Activated CD4-positive, alpha-beta T cell treated with anti-CD3 and anti-CD28 coated beads for 36 hours (primary cell): ENCODE measurements at places on chromosomes 13 and 19.
A peak's percentile ranks its signal among the peaks of the same experiment; 100 is the strongest.

- no peak for DNase-seq
- H3K4me1 ChIP-seq = no peaks in the 10 kb centered on the region
- H3K27me3 ChIP-seq = no peaks in the 10 kb centered on the region
These were observed 18.2 kb downstream of the ZNF121 start for GRCh38 chr19:9565900-9566705.

- H3K27me3 ChIP-seq = no peaks in the 10 kb centered on the region
- no peak for DNase-seq
- H3K36me3 ChIP-seq = peaks cover 30% of the 10 kb centered on the region
- no peak overlapping the region for H3K27ac ChIP-seq
- H3K4me3 ChIP-seq = no peak overlapping the region
- no peaks in the 10 kb centered on the region for H3K4me1 ChIP-seq
These were observed 30.5 kb downstream of the MTRF1 start for GRCh38 chr13:41232578-41233480.

- H3K4me3 ChIP-seq = no peak overlapping the region
- H3K4me1 ChIP-seq = no peaks in the 10 kb centered on the region
- H3K27ac ChIP-seq = no peak overlapping the region
- H3K27me3 ChIP-seq = peaks cover 8% of the 10 kb centered on the region
These were observed 47.1 kb downstream of the COL4A2 start for GRCh38 chr13:110354123-110354627.

- peaks cover 28% of the 10 kb centered on the region for H3K4me1 ChIP-seq
- H3K27me3 ChIP-seq = no peaks in the 10 kb centered on the region
- no peak overlapping the region for H3K27ac ChIP-seq
- peaks cover 8% of the 10 kb centered on the region for H3K36me3 ChIP-seq
These were observed 86.8 kb downstream of the UBL3 start for GRCh38 chr13:29763436-29764180.

DNA sequence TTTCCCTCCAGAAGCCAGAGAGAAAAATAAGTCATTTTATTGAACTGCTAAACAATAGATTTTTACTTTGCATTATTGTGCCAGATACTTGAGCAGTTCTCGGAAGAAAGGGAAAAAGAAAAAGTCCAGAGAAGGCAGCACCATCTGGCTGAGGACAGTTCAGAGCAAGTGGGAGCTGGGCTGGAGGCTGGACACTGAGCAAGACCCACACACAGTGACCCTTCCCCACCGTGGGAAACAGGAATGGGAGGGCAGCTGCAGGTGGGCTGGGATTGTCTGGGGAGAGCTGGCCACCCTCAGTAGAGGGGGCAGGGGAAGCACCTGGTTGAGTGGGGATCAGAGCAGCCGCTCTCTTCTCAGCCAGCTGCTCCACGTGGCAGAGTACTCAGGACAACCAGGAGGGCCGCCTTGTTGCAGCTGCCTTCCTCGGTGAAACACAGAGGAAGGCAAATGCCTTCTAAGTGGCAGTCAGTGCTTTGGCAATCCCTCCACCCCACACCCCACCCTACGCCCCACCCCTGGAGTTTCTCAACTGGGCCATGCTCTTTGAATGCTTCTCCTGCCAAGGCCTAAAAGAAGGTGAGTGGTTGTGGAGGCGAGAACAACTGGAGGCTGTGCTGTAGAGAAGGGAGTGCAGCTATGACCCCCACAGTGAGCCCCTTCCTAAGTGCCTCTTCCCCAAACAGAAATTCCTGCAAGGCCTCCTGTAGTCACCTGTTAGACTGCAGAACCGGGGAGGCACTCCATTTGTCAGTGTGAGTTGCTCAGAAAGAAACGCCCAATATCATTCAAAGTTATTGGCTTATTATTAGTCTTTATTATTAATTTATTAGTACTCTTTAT, 179.3 kb downstream of the ZIC5 start:
- H3K4me3 ChIP-seq = no peak overlapping the region
- H3K36me3 ChIP-seq = no peaks in the 10 kb centered on the region
- no peaks in the 10 kb centered on the region for H3K27me3 ChIP-seq
- no peaks in the 10 kb centered on the region for H3K4me1 ChIP-seq

- H3K27ac ChIP-seq = no peak overlapping the region
- H3K36me3 ChIP-seq = peaks cover 17% of the 10 kb centered on the region
- H3K4me3 ChIP-seq = peak overlapping the region; percentile 92
- peaks cover 13% of the 10 kb centered on the region for H3K4me1 ChIP-seq
- no peaks in the 10 kb centered on the region for H3K27me3 ChIP-seq
These were observed 446 bp upstream of the ZNF83 start for GRCh38 chr19:52638601-52639000.

GRCh38 chr13:108595436-108596274, 33.8 kb upstream of the MYO16 start:
- H3K27ac ChIP-seq = no peak overlapping the region
- H3K4me3 ChIP-seq = no peak overlapping the region
- H3K4me1 ChIP-seq = no peaks in the 10 kb centered on the region
- no peaks in the 10 kb centered on the region for H3K36me3 ChIP-seq

GRCh38 chr13:70694996-70695715, 586.9 kb upstream of the KLHL1 start:
- DNase-seq = no peak
- H3K4me1 ChIP-seq = no peaks in the 10 kb centered on the region
- H3K36me3 ChIP-seq = no peaks in the 10 kb centered on the region
- H3K27me3 ChIP-seq = no peaks in the 10 kb centered on the region
- H3K4me3 ChIP-seq = no peak overlapping the region

DNA sequence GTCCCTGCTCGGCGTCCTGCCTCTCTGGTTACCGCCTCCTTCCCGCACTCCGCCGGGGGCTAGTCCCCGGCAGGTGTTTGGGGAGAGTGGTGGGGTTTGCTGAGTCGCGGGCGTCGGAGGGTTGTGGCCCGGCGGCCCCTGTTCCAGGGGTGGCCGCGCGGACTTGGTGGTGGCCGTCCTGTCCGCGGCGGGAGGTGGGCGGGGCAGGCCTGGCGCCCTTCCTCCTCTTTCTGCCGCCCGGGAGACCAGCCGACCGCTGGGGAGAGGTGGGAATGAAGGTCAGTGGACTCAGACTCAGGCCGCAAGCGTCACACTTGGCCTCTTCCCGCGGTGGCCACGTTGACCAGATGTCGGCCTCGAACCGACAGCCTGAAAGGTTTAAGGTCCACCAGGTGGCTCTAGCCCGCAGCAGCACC, 61.8 kb downstream of the ZNF723 start:
- no peaks in the 10 kb centered on the region for H3K27me3 ChIP-seq
- H3K4me1 ChIP-seq = no peaks in the 10 kb centered on the region
- H3K4me3 ChIP-seq = no peak overlapping the region
- no peak overlapping the region for H3K27ac ChIP-seq
- DNase-seq = no peak

- H3K4me1 ChIP-seq = no peaks in the 10 kb centered on the region
- no peak for DNase-seq
- H3K36me3 ChIP-seq = no peaks in the 10 kb centered on the region
- H3K27me3 ChIP-seq = no peaks in the 10 kb centered on the region
- H3K4me3 ChIP-seq = no peak overlapping the region
These were observed 126.9 kb downstream of the SPRY2 start for GRCh38 chr13:80214050-80214449.

DNA sequence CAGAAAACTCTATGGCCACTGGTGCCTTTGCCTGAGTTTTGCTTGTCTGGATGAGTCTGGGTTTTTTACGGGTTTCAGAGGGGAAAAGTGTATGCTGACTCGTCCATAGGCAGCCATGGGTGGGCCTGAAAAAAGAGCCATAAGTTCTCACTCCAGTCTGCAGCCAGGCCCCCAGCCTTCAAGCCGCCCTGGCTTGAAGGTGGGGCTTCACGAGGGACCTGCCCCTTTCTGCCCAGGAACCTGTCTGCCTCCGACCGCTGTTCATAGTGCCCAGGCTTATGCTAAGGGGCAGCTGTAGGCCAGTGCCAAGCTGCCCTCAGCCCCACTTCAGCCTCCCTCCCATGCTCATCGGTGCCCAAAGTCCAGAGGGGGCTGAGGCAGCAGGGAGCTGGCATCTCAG, 385.2 kb downstream of the PCDH9 start:
- H3K4me1 ChIP-seq = no peaks in the 10 kb centered on the region
- DNase-seq = no peak
- H3K4me3 ChIP-seq = no peak overlapping the region
- no peak overlapping the region for H3K27ac ChIP-seq

- H3K27me3 ChIP-seq = peaks cover 4% of the 10 kb centered on the region
- no peak overlapping the region for H3K4me3 ChIP-seq
- no peaks in the 10 kb centered on the region for H3K4me1 ChIP-seq
- no peaks in the 10 kb centered on the region for H3K36me3 ChIP-seq
- no peak for DNase-seq
These were observed 229.8 kb upstream of the MAB21L1 start for GRCh38 chr13:35706281-35706680.

DNA sequence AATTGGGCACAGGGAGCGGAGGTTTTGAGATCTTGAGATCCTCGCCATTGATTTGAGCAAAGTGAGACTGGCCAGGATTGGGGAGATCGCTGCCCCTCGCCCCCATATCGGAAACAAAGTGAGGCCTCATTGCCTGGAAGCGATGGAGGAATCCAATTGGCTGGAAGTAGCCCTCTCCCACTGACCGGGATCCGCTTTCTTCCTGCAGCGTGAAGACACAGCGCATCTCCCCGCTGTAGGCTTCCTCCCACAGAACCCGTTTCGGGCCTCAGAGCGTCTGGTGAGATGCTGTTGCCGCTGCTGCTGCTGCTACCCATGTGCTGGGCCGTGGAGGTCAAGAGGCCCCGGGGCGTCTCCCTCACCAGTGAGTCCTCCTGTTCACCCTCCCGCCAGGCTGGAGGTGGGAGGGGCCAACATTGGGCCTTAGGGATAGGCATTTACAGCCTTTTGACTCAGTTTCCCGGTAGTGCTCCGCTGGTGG, 438 bp downstream of the PRKCSH start:
- peak overlapping the region; percentile 98 for H3K4me3 ChIP-seq
- peak overlapping the region; percentile 99 for H3K27ac ChIP-seq
- H3K4me1 ChIP-seq = peaks cover 14% of the 10 kb centered on the region
- no peaks in the 10 kb centered on the region for H3K27me3 ChIP-seq
- DNase-seq = peak; percentile 50

- peaks cover 7% of the 10 kb centered on the region for H3K27me3 ChIP-seq
- no peak overlapping the region for H3K27ac ChIP-seq
- no peak for DNase-seq
- H3K4me3 ChIP-seq = no peak overlapping the region
- no peaks in the 10 kb centered on the region for H3K36me3 ChIP-seq
These were observed 8.4 kb downstream of the RGL3 start for GRCh38 chr19:11410682-11411081.

DNA sequence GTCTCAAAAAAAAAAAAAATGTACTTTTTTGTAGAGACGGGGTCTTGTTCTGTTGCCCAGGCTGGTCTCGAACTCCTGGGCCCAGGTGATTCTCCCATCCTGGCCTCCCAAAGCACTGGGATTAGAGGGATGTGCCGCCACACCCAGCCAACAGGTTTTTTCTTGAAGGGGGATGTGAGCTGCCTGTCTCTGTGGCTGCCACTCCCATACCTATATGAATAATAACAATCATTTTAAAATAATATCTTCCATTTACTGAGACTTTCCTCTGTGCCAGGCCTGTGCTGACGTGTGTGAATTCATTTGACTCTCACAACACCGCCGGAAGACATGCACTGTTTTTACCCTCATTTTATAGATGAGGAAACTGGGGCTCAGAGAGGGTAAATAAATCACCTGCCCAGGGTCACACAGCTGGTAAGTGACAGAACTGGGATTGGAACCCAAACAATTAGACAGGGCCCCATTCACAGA, 7.2 kb upstream of the BCL3 start:
- no peaks in the 10 kb centered on the region for H3K27me3 ChIP-seq
- H3K4me1 ChIP-seq = peaks cover 9% of the 10 kb centered on the region

GRCh38 chr19:10935371-10936059, 6.9 kb downstream of the TIMM29 start:
- DNase-seq = no peak
- no peak overlapping the region for H3K4me3 ChIP-seq
- peaks cover 9% of the 10 kb centered on the region for H3K36me3 ChIP-seq
- no peaks in the 10 kb centered on the region for H3K27me3 ChIP-seq
- no peak overlapping the region for H3K27ac ChIP-seq

DNA sequence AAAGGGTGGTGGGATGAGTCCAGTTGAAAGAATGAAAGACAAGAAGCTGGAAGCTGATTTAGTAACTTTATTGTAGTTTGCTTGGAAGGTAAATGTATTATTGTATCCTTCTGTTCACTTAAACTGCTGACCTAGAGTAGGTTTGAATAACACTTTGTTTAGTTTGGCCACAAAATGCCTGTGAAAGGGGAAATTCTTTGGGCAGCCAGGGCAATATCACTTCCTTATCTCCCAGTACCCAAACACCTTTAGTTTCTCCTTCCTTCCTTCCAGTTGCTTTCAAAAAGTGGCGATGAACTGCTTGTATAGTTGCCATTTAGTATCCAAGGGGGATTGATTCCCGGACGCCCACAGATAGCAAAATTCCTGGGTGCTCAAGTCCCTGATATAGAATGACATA, 120.1 kb downstream of the PAN3 start:
- no peak overlapping the region for H3K4me3 ChIP-seq
- H3K4me1 ChIP-seq = peaks cover 2% of the 10 kb centered on the region
- H3K36me3 ChIP-seq = peaks cover 26% of the 10 kb centered on the region
- DNase-seq = no peak

DNA sequence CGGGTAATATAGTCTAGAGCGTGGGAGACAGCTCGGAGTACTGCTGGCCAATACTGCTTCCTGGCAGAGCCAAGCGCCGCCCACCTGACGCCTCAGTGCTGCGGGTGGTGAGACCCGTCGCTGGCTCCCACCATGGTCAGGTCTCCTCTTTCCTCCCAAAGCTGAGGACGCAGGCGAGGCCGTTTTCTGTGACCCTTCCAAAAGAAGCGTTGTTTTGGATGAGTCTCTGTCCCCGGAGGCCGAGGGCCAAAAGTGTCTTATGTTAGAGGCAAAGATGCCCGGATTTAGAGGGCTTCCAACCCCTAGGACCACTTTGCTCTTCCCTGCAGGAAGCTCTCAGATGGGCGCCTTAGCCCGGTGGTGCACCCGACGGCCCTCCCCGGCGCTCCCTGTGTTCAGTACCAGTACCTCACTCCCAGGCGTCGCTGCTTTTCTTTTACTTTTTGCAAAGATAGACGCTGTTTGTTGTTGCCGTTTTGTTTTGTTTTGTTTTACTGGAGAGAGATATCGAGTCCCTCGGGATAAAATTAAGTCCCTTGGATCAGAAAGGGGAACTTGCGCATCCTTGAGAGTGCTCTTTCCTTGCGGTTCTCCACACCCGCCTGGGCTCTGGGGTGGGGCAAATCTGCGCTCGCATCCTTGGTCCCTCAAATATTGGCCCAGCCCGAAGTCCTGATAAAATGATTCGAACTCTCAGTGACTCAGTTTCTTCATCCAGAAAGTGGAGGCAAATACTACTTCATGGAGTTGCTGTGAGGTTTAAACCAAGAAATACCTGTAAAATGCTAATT, 7.0 kb downstream of the PDX1 start:
- no peaks in the 10 kb centered on the region for H3K36me3 ChIP-seq
- peaks cover 22% of the 10 kb centered on the region for H3K4me1 ChIP-seq
- H3K4me3 ChIP-seq = peak overlapping the region; percentile 7
- no peak overlapping the region for H3K27ac ChIP-seq
- DNase-seq = peak; percentile 33
- H3K27me3 ChIP-seq = peaks cover 84% of the 10 kb centered on the region
